Renal cortical epithelial cell (primary cell): ENCODE measurements at places on chromosomes 16 and 17. TPM values are rescaled to one million over a fixed set of nuclear protein-coding genes. Genes with fewer than 3 reads are reported as not detected.
A peak's percentile ranks its signal among the peaks of the same experiment; 100 is the strongest.

GRCh38 chr17:2259769-2260536, 43.6 kb downstream of the SMG6 start:
- no peak for DNase-seq

The DNAAF8 gene
- total RNA-seq = 1.0 and 1.7 TPM in 2 replicates

- DNase-seq = no peak
Observed at GRCh38 chr17:68640242-68640989, 39.2 kb upstream of the FAM20A start.

DNA sequence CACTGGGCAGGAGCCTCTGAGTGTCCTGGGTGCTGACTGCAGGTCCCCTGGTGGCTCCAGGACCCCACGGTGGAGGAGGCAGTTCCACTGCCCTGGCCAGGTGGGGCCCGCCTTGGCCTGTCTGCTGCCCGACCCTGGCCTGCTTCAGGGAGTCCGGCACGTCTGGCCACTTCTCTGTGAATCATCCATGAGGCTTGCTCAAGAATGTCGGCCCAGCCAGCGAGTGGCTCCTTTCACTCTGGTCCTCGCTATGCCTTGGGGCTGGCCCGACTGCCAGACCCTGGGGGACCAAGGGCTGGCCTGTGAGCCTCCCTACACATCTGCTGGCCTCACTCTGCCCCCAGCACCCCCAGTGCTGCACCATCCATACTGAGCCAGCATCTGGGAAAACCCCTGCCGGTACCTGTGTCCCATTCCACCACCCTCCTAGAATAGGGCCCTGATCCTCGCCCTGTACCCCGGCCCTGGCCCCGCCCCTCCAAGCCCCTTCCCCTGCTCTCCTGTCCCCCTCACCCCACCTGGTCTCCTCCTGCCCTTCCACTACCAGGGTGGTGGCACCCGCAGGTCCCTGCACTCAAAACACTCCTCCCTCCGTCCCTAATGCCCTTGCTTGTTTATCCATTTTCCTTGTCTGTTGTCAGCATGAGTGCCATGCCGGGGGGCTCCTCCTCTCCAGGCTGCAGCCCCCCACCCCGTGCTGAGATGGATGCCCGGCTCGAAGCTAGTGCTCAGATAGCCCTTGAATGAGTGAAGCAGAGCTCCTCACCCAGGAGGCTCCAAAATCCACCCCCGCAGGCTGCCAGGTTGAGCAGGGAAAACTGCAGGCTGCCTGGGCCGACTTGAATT, 35.5 kb downstream of the ADCY7 start:
- DNase-seq = peak; percentile 54

DNA sequence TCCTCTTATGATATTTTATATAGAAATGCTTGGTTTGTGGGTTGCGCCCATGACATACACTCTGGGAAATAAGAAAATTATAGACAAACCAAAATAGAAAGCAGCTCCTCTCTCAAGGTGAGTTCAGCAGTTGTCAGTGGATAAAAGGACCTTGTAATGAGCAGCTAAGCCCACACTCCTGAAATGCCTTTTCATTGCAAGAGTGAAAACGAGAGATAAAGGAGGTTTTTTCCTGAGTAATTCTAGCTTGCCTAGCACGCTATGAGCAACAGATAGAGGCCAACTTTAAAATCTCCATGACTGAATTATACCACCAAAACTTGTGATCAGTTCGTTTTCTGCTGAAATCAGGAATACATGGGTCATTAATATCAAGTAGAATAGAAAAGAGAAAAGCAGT, 261.8 kb upstream of the CACNG5 start:
- no peak for DNase-seq

The ITGA2B gene
- total RNA-seq = 0.60 TPM in 1 of 2 replicates, not detected in the other

DNA sequence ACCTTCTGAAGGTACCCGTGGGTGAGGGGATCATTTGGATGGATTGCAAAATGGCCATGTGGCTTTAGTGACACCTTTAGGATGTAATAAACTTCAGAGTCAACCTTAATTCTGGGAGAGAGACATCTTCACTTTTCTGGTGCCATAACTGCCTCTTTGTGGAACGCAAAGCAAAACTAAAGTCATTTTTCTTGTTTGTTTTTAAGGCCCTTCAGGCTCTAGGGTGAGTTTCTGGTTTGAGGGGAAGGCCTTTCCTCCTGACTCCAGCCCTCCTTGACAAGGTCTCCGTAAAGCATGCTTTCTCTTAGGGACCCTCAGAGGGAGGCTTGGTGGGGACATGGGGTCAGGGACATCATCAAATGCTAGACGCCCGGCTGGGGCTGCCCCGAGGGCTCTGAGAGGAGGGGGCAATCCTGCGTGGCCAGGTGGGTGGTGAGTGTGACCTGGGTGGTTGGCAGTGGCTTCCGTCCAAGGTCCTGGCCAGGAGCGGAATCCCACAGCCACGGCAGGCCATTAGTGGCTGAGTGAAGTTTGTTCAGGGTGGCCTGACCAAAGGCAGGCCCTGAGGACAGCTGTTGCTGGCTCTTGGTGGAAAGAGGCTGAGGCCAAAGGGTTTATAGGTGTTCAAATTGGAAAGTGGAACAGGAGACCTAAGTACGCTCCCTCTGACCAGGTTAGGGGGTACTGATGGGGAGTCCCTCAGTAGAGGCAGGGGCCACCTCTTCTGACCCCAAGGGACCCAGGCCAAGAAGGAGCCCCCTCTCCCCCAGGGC, 112.2 kb downstream of the METRNL start:
- no peak for DNase-seq

- DNase-seq = no peak
Observed at GRCh38 chr16:11988258-11988978, 11.9 kb downstream of the SNX29 start.

The ANKRD40CL gene
- total RNA-seq = not detected in 2 replicates

GRCh38 chr16:21222495-21223337, 10.8 kb upstream of the ANKS4B start:
- DNase-seq = peak; percentile 90

GRCh38 chr16:11684231-11685025, 16.2 kb downstream of the SNN start:
- DNase-seq = no peak

The CCL5 gene
- total RNA-seq = not detected in 2 replicates

- DNase-seq = no peak
Observed at GRCh38 chr16:89297910-89298545, 80.5 kb downstream of the ZNF778 start.

GRCh38 chr17:80277751-80278671, 17.4 kb downstream of the RNF213 start:
- no peak for DNase-seq

The NHLRC4 gene
- 0.85 TPM in 1 of 2 replicates, not detected in the other for total RNA-seq

DNA sequence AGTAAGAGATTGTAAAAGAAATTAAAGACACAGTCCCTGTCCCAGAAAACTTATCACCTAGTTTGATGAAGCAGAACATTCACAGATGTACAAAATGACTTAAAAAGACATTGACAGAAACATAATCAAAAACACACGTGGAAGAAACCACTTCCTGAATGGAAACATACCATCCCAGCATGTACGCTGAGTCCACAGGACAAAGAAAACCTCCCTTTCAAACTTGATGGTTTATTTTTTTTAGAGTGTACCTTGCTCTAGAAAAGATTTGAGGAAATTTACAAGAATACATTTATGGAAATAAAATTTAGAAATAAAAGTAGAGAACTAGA, 140.9 kb downstream of the PMP22 start:
- no peak for DNase-seq

The CDYL2 gene
- 12.0 and 17.7 TPM in 2 replicates for total RNA-seq

- peak; percentile 20 for DNase-seq
Observed at GRCh38 chr17:52181782-52182181, 23.3 kb upstream of the CA10 start.

The PLXDC1 gene
- total RNA-seq = not detected in 2 replicates

DNA sequence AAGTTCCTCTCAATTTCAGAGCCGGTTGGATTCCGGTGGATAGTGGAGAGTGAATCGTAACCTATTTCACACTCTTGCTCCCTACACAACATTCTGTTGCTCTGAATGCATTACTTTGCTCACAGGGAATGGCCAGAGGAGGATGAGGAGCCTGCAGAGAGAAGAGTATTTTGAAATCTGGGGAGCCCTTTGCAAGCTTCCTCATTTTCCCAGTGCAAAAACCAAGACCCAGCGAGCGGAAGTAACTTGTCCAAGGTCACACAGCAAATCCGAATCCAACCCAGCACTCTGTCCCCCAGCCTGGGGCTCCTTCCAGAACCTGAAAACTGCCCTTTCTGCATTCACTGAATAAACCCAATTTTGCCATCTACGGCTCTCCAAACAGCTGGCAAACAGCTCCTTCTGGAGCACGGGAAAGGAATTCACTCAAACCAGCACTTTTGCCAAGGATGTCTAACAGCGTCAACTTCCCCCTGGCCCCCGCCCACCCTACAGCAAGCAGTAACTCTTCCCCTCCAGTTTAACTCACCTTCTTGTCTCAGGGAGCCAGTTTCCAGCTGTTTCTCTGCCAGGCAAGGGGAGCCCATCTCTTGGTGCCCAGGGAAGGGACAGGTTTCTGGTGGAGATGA, 557 bp downstream of the KCNG4 start:
- DNase-seq = no peak

The HBA2 gene
- total RNA-seq = not detected in 2 replicates

DNA sequence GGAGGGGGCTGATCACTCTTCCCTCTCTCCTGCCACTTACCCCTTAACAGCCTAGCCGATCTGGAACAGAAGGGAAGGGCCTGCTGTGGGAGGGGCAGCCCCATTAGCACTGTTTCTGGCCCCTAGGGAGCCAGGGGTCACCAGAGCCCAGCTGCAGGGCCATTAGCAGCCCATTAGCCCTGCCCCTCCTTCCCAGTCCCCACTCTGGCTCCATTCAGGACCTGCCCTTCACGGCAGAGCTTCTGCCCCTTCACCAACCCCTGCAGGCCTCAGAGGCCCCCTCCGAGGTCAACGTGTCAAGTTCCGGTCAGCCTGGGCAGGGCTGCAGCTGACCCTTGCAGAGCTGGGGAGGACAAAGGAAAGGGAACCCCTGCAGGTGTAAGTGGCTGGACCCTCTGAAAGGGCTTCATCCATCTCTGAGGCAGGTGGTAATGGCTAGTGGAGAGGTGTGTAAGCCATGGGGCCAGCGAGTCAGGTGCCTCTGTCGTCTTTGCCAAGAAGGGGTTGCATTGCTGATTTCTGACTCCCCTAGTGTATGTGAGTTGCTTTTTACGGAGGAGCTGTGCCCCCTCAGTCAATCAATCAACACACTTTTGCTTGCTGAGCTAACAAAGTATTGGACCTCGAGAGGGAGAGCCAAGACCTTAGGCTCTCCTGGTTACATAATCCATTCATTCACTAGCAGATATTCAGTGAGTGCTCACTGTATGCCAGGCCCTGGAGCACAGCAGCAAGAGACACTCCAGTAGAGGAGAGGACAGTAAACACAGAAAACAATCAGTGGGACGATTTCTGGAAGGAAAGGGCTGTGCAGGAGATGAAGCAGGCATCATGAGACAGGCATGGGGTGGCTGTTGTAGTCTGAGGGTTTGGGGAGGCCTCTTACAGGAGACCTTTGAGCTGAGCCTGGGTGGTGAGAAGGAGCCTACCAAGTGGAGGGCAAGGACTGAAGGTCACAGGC, 18.2 kb upstream of the KCNJ12 start:
- DNase-seq = no peak

- DNase-seq = peak; percentile 71
Observed at GRCh38 chr17:2282297-2282873, 21.2 kb downstream of the SMG6 start.

DNA sequence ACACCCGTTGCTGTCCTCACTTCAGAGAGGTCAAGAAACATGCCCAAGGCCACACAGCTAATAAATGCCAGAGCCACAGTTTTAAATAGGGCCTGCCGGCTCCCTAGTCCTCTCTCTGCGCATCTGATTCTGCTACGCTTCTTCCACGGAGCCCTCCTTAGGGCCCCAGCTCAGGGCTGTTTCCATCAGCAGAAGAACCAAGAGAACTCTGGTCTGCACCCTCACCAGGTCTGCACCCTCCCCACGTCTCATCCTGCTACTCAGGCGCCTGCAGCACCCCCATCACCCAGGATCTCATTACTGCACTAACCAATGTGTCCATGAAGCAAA, 79.5 kb upstream of the NKD1 start:
- DNase-seq = no peak

DNA sequence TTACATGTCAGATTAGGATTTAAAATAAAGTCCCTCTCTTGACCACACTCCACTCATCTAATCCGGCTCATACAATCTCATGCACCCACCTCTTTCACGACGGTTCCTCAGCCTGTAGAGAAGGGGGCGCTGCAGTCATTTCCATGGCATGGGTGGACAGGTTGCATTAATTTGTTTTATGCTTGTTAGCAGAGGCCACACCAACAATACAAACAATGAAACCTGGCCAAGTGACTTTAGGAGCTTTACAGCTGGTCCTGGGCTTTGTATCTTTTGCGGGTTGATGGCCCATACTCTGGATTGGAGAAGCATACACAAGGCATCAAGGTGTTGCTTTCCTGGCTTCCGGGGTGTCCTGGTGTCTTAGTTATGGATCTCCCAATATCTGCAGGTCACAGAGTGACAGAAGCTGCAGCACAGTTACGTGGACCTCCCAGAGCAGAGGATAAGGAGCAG, 9.7 kb upstream of the SNF8 start:
- DNase-seq = peak; percentile 54

GRCh38 chr17:9226794-9227135, 205.5 kb downstream of the NTN1 start:
- DNase-seq = no peak

The WSCD1 gene
- 15.3 and 19.3 TPM in 2 replicates for total RNA-seq

The CTRB1 gene
- total RNA-seq = not detected in 2 replicates

DNA sequence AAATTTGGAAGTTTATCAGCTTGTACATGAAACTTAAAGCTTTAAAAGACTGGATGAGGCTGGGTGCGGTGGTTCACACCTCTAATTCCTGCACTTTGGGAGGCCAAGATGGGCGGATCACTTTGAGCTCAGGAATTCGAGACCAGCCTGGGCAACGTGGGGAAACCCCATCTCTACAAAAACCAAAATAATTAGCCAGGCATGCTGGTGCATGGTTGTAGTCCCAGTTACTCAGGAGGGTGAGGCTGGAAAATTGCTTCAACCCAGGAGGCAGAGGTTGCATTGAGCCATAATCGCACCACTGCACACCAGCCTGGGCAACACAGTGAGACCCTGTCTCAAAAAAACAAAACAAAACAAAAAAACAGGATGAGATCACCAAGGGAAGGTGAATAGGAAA, 209.5 kb downstream of the AATF start:
- DNase-seq = no peak

- DNase-seq = no peak
Observed at GRCh38 chr17:65544672-65545071, 16.8 kb downstream of the AXIN2 start.

DNA sequence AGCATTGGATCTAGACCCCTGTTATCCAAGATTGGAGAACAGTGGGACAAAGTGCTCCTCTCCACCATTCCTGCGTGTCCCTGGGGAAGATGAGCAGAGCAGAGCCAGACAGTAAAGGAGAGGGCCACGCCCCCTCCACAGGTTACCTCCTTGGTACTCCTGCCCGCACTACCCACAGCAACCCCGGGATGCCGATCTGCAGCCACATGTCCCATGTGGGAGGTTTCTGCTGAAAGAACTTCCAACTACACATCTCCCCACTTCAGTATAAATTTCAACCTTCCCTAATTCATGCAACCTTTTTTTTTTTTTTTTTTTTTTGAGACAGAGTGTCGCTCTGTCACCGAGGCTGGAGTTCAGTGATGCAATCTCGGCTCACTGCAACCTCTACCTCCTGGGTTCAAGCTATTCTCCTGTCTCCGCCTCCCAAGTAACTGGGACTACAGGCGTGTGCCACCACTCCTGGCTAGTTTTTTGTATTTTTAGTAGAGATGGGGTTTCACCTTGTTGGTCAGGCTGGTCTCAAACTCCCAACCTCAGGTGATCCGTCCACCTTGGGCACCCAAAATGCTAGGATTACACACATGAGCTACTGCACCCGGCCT, 2.3 kb downstream of the RAB37 start:
- no peak for DNase-seq

The SNN gene
- 25.4 and 50.7 TPM in 2 replicates for total RNA-seq

- DNase-seq = no peak
Observed at GRCh38 chr16:26269673-26270072, 577.9 kb downstream of the HS3ST4 start.
